ENCODE measurements at places on chromosomes 12 and 14. TPM values are rescaled to one million over a fixed set of nuclear protein-coding genes. Genes with fewer than 3 reads are reported as not detected.
A peak's percentile ranks its signal among the peaks of the same experiment; 100 is the strongest.

- DNase-seq = no peak
Observed at GRCh38 chr14:20799892-20800544, 2.6 kb downstream of the RNASE1 start.

DNA sequence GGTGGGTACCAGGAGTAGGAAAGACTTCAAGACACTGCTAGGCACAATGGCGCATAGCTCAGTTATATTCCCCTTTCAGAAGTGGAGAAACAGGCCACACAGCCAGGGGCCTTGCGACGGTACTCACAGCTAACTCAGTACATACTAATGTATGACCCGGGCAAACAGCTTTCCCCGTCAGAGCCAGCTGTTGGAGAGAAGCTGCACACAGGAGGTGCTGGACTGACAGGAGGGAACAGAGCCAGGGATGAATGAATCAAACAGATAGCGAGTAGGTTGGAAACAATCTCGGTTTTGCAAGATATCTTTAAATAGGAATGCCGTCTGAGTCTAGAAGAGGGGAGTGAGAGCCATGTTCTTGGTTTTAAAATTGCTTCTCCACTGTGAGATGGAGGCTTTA lies 45.5 kb downstream of the PRIMA1 start:
- no peak for DNase-seq

DNA sequence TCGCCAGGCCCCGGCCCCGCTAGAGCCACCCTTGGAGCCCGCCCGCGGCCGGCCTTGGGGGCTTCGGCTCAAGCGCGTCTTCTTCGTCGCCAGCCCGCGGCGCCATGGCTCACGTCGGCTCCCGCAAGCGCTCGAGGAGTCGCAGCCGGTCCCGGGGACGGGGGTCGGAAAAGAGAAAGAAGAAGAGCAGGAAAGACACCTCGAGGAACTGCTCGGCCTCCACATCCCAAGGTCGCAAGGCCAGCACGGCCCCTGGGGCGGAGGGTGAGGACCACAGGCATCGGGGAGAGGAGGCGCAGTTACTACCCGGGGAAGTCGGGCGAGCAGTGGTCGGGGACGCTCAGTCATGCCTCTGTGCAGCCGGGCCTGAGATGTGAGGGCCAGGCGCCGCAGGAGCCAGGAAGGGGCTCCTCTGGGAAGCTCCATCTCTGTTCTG lies 573 bp downstream of the ARL6IP4 start:
- peak; percentile 81 for DNase-seq

Gene NUAK1
- 23.1 TPM for total RNA-seq

Gene RTL1
- not detected for total RNA-seq

Gene MLH3
- total RNA-seq = 13.2 TPM

- no peak for DNase-seq
Observed at GRCh38 chr12:10068644-10069043, 30.1 kb downstream of the CLEC1A start.

DNA sequence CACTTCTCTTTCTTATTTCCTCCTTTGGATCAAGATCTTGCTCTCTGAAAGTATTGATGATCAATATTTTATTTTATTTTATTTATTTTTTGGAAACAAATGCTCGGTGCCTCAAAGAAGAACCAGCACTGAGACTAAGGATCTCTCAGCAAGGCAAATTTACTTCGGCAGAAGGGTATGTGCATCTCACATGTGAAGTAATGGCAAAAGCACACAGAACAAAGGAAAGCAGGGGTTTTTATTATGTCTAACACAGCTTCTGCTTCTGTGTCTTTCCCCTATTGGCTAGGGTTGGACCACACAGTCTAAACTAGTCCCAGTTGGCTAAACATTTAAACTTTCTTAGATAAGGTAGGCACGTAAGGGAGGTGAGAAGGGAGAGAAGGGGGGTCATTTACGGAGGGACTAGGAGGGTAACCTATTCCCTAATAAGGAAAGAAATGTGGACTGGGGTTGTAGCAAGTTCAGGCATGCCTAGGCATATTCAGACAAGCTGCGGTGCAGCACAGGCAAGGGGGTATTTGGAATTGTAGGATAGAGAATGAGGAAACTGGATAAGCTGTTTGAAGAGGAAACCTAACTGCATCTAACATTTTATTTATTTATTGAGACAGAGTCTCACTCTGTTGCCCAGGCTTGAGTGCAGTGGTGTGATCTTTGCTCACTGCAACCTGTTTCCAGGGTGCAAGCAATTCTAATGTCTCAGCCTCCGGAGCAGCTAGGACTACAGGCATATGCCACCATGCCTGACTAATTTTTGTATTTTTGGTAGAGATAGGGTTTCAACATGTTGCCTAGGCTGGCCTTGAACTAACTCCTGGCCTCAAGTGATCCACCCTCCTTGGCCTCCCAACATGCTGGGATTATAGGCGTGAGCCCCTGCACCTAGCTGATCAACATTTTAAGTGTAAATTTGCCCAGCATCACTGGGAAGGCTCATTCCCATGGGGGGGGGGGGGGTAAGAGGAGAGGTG lies 90.0 kb upstream of the EIF5 start:
- DNase-seq = no peak

Gene ANKRD33
- total RNA-seq = 1.6 TPM

Gene EIF5
- 167 TPM for total RNA-seq

Gene PPFIA2
- 0.03 TPM for total RNA-seq

- no peak for DNase-seq
Observed at GRCh38 chr14:92392711-92393110, 69.7 kb downstream of the SLC24A4 start.

Gene FERMT2
- total RNA-seq = 150 TPM

- no peak for DNase-seq
Observed at GRCh38 chr12:5692850-5693249, 252.2 kb downstream of the ANO2 start.

Gene CCDC88C
- total RNA-seq = 34.0 TPM

Gene REM2
- 0.73 TPM for total RNA-seq

Gene ZFHX2
- 2.2 TPM for total RNA-seq

- DNase-seq = no peak
Observed at GRCh38 chr14:85616386-85616885, 86.5 kb downstream of the FLRT2 start.

Gene RNF212B
- not detected for total RNA-seq

Gene GPR137C
- total RNA-seq = 2.3 TPM

- DNase-seq = no peak
Observed at GRCh38 chr14:87050421-87050820, 942.6 kb downstream of the GALC start.

DNA sequence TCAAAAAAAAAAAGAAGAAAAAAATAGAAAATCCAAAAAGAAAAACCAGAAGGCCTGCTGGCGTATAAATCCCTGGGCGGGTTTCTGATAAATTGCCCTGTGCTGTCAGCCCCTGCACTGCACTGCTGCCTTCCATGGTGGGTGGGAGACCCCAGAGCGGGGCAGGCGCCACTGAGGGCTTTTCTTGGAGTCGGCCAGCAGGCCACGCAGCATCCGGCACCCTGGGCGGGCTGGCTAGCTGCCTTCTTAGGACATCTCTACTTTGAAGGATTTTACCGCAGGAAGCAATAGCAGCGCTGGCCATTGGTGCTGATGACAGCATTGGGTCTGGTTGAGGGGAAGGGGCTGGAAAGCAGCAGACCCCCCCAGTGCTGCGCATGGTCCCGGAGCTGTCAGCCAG lies 29.1 kb downstream of the IL31 start:
- peak; percentile 54 for DNase-seq

GRCh38 chr14:35222872-35223466 lies 69.2 kb upstream of the PSMA6 start:
- DNase-seq = no peak

GRCh38 chr12:70271025-70271424 lies 27.8 kb downstream of the CNOT2 start:
- no peak for DNase-seq

- no peak for DNase-seq
Observed at GRCh38 chr14:34501004-34501580, 38.4 kb downstream of the EAPP start.

Gene BIN2
- not detected for total RNA-seq

GRCh38 chr12:46676797-46677520 lies 148.8 kb downstream of the SLC38A4 start:
- DNase-seq = no peak

Gene PMCH
- not detected for total RNA-seq

GRCh38 chr14:100530270-100531072 lies 56.7 kb downstream of the BEGAIN start:
- peak; percentile 26 for DNase-seq

DNA sequence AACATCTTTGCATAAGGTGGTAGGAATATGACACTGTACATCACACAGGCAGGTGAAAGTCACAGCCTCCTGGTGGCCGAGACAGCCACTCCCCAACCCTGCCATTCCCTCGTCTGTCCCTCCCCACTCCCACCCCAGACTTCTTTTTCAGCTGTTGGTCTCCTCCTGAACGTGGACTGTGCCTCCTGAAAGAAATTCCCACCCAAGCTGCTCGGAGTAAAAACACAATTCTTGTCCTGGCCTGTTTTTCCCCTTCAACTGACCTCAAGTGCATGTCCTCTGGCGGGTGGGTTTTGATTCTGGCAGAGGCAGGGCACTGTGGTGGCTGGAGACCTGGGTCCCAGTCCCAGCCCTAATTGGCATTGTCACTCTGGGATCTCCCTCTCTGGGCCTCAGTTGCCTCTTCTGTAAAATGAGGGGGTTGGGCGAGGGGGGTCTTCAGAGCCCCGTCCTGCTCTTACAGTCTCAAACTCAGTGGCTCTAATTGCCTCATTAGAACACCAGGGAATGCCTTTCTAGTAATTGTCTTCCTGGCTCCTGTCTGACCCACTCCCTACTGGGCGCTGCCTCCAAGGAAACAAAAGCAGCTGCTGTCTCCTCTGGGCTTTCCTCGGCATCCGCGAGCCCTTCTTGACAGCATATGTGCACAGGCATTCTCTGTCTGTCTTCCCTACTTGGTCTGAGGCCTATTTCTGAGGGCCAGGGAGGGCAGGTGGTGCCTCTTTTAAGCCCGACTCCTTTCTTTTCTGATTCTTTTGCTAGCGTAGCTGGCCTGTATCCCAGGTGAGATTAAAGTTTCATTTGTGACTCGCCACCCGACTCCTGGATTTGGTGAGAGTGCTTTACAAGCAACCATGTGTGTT lies 186.6 kb upstream of the RMST start:
- peak; percentile 52 for DNase-seq

GRCh38 chr12:62446754-62447452 lies 19.7 kb upstream of the MON2 start:
- DNase-seq = no peak

Gene ACVR1B
- total RNA-seq = 14.9 TPM

Gene CLEC4C
- not detected for total RNA-seq

DNA sequence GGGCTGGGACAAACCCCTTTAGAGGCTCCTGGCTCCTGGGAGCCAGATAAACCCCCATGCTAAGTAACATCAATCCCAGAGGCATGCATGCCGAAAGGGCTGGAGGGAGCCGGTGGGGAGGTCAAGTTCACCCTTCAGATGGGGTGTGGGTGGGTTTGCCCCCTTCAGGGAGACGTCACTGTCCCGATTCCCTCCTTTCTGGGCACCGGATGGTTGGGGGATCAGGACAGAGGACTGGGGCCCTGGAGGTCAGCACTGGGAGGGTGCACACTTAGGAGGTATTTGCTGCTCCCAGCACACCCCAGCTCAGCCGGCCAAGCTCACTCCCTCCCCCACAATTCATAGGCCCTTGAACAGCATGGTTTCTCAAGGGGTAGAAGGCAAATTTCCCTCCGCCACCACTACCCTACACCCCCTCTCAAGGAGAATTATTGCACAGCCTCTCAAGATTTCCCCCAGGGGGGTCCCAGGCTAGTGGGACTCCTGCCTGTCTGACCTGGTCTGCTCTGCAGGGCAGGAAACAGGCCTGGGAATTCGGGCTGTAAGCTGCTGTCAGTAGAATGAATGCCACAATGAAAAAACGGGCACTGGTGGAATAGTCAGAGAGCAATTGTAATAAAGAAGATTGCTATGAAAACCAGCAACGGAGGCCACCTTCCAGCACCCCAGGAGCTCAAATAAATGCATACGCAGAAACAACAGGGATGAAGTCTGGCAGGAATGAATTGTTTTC lies 63.5 kb downstream of the GALNT16 start:
- DNase-seq = peak; percentile 62

DNA sequence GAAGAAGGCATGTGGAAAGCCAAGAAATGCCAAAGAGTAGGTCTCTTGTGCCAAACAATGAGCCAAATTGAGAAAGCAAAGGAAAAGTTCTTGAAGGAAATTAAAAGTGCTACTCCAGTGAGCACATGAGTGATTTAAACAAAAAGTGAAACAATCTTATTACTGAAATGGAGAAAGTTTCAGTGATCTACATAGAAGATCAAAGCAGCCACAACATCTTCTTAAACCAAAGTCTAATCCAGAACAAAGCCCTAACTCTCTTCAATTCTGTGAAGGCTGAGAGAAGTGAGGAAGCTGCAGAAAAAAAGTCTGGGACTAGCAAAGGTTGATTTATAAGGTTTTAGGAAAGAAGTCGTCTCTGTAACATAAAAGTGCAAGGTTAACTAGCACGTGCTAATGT lies 259.6 kb downstream of the FLRT2 start:
- DNase-seq = no peak

Gene GNG2
- 5.9 TPM for total RNA-seq

DNA sequence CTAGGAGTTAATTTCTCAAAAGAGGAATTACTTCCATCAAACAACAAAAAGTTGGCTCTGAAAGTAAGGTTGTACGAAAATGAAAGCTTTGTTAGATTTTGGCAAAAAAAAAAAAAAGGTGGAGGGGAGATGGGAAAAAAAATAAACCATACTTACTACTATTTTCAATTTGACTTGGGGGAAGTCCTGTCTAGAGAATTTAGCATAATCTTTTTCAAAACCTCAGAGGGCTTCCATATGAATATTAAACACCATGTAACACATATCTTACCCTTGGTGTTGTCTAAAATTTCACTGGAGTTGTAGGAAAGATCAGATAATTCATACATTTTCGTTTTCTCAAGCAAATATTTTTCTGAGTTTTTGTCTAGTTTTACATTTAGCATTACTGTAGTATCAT lies 17.5 kb downstream of the GRIP1 start:
- no peak for DNase-seq

Gene IFI27L2
- 26.3 TPM for total RNA-seq
